ENCODE measurements at places on chromosomes 3 and 15.
A peak's percentile ranks its signal among the peaks of the same experiment; 100 is the strongest.

DNA sequence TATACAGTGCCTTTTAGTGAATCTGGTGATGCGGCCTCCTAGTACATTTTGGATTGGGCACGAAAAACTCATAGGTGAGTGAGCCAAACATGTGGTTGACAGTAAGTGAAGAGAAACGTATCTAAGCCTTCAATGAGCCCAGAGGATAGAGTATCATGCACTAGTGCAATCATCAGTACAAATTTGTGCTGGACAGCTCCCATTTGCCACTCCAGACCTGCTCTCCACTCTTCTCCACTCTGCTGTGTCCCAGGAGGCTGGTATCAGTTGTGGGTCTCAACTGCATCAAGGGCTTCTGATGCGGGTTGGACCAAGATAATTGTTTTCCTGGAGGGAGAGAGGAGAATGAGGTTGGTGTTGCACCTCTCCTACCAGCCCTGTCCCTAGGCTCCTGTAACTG is 9.1 kb upstream of the RASGRF1 start:
- no peak for DNase-seq

- no peak for DNase-seq
Observed at GRCh38 chr3:192091831-192092230, 630.9 kb downstream of the PYDC2 start.

GRCh38 chr3:15646851-15647511 is 45.4 kb downstream of the BTD start:
- no peak for DNase-seq

GRCh38 chr3:63661242-63661641 is 8.8 kb downstream of the SNTN start:
- no peak for DNase-seq

GRCh38 chr3:61768284-61769037 is 207.1 kb downstream of the PTPRG start:
- no peak for DNase-seq

DNA sequence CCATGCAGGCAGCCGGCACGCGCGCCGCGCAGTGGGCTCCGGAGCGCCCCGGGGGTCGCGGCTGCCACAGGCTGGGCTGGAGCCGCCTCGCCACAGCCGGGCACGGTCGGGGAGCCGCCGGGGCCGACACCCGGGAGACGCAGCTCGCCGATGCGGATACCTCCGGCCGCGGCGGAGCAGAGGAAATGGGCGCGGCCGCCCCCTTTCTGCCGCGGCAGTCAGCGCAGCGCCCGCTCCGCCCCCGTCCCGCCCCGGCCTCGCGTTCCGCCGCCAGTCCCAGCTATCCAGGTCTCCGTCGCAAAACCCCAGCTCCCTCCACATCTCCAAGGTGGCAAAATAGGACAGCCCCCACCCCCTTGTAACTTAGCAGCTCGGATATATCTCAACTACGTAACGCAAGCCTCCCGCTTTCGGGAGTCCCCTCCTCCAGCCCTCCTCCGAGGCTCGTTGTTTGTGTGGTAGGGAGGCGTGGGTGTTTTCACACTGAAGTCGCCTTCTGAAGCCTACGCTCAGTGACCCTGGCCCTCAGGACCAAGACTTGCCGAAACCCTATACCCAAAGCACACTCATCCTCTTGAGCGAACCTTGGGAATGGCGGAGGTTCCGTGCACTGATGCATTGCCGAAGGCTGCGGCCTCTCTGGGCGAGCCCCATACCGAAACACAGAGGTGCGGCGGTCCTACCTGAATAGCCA is at the start of gene SH3BP5:
TSS of gene SH3BP5 (minus strand) at position 182 of the 694 bp plus-strand sequence. CDS start at position 4, 178 bp downstream.
- peak; percentile 73 for DNase-seq

GRCh38 chr3:82033186-82033585 is 271.7 kb upstream of the GBE1 start:
- DNase-seq, result no peak

GRCh38 chr3:124383846-124384466 is 346.3 kb upstream of the UMPS start:
- DNase-seq, result no peak

DNA sequence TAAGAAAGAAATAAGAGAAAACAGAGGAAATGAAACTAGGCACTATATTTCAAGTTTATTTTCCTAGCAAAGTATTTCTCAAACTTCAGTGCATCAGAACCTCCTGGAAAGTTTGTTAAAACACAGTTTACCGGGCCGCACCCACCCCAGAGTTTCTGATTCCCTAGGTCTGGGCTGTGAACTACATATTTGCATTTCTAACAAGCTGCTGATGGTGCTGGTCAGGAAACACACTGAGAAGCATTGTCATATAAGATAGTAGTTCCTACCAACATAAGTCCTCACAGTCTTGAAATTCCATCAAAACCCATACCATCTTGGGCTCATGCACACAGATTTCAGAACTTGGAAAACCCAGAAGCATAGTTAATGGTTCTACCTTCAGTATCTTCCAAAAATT is 8.3 kb downstream of the SLC9A9 start:
- DNase-seq, result no peak

DNA sequence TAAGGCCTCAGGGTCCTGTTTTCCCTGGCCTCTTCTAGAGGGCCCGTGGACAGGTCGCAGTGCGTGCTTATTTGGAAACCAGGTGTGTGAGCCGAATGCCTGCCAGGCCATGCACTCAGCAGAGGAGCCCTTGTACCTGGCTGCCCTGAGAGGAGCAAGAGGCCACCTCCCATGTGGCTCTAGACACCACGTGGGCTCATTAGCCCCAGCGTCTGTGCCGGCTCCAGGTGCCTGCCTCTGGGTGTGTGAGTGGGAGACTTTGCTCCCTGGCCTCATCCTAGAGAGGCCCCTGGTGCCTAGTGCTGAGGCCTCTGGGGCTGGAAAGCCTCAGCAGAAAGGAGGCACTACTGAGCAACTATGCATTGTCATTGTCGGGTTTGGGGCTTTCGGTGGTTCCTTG is 50.4 kb downstream of the KLF13 start:
- DNase-seq, result no peak

DNA sequence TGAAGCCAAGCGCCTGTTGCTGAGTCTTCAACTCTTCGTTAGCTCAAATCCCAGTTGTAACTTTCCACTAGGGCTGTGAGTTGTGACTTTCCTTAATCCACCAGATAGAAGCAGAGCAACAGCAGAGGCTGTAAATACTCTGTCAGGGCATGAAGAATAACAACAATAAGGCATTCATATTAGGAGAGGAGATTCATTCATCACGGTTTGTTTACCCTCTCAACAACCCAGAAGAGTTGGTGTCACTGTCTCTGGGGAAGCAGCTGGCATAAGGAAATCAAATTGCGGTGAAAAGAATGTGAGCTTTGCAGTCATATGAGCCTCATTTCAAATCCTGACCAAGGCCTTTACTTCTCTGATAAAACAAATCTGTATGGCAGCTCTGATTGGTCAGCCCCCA is 184.8 kb downstream of the SHQ1 start:
- no peak for DNase-seq

- no peak for DNase-seq
Observed at GRCh38 chr15:89341316-89342005, 6.8 kb upstream of the POLG start.

DNA sequence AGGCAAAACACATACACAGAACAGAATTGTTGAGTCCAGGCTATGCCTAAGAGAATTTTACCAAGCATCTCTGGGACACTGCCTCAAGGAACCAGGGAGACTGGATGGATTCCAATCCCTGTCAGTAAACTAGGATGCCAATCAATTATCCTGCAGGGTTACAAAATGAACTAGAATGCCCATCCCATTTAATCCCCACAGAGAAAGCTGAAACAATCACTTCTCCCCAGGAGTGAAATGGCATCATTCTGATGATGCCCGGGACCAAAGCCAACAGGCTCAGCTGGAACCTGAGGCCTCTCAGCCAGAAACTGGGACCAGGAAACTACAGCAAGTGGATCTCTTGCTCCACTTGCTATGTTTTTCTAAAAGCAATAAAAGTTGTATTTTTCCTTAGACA is 130.0 kb upstream of the TJP1 start:
- DNase-seq, result no peak

GRCh38 chr3:73319179-73319769 is 257.8 kb downstream of the EBLN2 start:
- DNase-seq, result no peak

GRCh38 chr15:87722941-87723691 is 533.4 kb downstream of the NTRK3 start:
- DNase-seq, result no peak

GRCh38 chr15:68608844-68609232 is 30.0 kb downstream of the CORO2B start:
- DNase-seq, result no peak

DNA sequence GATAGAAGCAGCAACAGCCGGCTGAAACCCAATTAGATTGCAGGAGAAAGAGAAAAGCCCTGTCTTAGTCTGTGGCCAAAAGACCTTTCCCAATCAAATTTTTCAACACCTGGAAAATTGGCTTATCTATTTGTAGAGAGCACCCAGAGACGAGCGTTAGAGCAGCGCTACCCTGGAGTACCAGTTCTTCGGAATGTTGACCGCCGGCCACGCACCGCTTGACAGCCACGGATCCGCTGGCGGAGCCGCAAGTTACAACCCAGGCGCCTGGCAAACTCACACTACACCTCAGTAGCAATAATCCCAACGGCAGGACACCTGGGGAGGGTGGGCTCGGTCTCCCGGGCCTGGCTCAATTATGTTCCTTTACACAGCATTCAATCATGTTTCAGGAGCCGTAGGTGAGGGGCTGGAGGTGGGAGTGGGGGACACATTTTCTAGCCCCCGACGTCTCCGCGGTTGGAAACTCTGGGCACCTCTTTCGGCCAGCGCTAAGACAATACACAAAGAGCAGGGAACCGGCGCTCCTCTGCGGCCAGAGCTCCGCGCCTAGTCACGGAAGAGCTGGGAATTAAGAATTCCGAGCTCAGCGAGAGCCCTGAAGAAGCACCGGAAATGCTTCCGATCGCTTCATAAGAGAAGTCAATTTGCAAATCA is 1.2 kb downstream of the MB21D2 start:
- DNase-seq, result no peak

DNA sequence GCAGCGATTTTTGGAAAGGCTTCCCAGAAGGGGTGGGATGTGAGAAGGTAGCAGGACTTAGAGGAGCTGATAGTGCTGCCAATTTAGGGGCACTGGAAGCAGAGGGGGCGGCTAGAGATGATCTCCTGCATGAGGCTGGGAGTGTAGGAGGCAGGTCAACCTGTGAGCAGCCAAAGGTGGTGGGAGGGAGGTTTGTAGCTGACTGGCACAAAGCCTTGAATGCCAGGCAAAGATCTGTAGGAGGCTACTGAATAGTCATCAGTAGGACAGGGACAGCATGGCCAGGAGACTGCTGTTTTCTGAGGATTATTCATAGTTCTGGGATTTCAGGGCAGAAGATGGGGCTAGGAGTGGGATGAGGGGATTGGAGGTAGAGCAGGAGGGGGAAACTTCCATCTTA is 2.2 kb downstream of the SCAMP5 start:
- DNase-seq, result no peak

GRCh38 chr3:191566469-191566868 is 105.5 kb downstream of the PYDC2 start:
- DNase-seq, result no peak

GRCh38 chr15:57694279-57694678 is 12.2 kb upstream of the POLR2M start:
- DNase-seq, result no peak

DNA sequence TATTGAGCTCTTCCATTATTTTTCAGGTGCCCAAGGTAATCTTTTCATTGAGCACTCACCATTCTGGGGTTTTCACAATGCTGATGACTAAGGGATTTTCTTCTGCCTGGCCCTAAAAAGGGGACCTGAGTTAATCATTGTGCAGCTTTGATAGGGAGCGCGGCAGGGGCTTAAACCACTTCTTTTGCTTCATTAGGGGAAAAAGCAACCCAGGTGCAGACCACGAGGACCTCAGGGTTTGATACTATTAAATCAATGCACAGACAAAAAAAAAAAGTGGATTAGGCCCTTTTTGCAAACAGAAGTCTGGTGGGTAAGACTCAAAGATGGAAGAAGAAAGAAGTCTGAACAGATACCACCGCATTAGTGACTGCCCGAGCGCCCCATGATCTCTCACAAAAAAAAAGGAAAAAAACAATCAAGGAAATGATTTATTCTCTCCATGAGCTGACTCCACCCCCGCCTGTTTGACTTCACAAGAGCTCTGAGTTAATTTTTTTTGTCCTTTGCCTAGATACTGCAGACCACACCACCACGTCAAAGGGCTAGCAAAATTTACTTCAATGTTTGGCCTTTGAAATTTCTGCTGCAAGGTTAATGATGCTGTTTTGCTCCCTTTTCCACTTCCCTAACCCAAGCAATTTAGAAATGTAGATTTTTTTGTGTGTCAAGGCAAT is 78.0 kb upstream of the FEZF2 start:
- no peak for DNase-seq

DNA sequence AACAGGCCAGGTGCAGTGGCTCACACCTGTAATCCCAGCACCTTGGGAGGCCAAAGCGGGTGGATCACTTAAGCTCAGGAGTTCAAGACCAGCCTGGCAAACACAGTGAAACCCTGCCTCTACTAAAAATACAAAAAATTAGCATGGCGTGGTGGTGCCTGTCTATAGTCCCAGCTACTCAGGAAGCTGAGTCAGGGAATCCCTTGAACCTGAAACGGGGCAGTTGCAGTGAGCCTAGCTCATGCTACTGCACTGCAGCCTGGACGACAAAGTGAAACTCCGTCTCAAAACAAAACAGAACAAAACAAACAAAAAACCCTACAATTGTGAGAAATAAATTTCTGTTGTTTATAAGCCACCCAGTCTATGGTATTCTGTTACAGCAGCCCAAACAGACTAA is 94.7 kb downstream of the PIK3CB start:
- DNase-seq, result no peak

DNA sequence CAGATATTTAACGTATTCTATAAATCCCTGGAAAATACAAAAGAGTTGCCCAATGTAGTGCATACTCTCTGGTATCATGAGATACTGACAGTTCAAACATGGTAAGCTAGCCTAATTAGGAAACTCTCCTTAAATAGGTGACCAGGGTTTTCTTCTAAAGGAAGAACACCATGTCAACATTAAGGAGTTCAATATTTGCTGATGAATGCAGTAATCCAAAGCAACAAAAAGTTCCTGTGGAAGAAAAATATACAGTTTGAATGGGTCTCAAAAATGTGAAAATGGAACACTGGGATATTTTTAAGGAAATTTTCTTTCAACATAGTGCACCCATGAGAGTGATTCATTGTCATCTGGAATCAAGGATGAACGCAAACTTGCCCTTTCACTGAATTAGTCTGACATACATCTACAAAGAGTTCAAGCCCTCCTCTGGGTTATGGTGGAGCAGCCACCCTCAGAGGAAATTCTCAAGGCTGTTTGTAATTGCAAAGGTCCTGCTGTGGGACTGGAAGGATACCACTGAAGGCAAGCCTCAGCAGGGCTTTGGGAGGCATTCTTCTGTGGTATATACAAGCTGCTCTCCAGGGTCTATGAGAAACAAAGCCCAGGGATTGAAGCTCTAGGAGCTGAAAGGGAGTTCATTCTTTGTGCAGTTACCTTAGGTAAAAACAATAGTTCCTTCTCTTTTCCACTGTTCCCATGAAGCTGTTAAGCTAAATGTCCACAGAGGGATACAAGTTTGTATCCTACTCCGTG is 700.3 kb downstream of the TUSC7 start:
- DNase-seq, result no peak

All from CD4-positive, alpha-beta T cell treated with Interleukin-21 for 1 hour (primary cell).